Cardiac muscle cell (in vitro differentiated cells and primary cell): ENCODE measurements at places on chromosomes 7 and 10. TPM values are rescaled to one million over a fixed set of nuclear protein-coding genes. Genes with fewer than 3 reads are reported as not detected.

GRCh38 chr10:1244493-1244892 is 188.3 kb downstream of the WDR37 start:
- DNase-seq = no peak

DNA sequence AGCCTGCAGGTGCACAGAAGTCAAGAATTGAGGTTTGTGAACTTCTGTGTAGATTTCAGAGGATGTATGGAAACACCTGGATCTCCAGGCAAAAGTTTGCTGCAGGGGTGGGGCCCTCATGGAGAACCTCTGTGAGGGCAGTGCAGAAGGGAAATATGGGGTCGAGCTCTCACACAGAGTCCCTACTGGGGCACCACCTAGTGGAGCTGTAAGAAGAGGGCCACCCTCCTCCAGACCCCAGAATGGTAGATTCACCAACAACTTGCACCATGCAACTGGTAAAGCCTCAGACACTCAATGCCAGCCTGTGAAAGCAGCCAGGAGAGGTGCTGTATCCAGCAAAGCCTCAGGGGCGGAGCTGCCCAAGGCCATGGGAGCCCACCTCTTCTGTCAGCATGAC is 205.8 kb downstream of the CCSER2 start:
- DNase-seq = no peak

DNA sequence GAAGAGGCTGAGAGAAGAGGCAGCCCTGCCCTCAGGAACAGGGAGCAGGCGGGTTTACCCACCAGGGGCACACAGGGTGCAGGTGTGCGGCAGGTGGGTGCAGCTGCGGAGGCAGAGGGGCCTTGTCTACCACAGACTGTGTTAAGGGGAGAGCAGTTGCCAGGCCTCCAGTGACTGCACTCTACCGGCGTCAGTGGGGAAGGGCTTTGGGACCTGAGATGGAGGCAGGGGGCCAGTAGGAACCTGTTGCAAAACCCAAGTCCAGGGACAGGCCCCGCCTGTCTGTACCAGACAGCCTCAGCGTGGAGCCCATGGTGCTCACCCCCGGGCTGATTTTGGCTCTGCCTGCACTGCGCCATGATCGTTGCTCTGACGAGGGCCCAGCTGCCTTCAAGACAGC is 507.6 kb upstream of the FOXK1 start:
- DNase-seq = no peak

- peak; percentile 47 for DNase-seq
Observed at GRCh38 chr7:116691664-116692063, 19.7 kb downstream of the MET start.

Gene VKORC1L1
- 7.3 and 8.6 TPM in 2 replicates for total RNA-seq
